Endothelial cell of umbilical vein (primary cell): ENCODE measurements at places on chromosomes 6 and 20. TPM values are rescaled to one million over a fixed set of nuclear protein-coding genes. Genes with fewer than 3 reads are reported as not detected.

DNA sequence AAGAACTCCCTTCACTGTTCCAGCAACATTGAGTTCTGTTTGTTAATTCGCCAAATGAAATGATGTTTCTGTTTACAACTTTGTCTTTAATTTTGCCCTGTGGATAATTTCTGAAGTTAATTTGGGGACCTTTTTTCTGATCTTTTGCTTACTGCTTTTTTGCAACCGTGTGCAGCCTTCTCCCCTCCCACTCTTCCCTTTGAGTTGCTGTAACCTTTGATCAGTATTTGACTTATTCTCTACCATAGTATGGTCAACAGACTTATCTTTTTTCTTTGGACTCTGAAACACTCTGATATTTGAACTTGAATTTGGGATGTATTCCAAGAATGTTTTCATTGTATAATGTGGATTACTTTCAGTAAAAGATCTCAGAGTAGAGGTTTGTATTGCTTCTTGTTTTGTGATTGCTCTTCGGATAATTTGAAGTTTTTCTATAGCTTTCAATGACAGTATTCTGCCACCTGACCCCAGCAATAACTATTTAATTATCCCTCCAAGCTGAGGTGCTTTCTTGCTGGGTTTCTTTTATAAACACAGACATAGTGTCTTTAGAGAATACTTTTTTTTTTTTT, 46.2 kb downstream of the LRRN4 start:
- DNase-seq, result peak; percentile 2

GRCh38 chr6:81696524-81696923, 56.0 kb downstream of the TENT5A start:
- DNase-seq, result peak; percentile 39

The SLC22A7 gene
- total RNA-seq, result not detected in 2 replicates

The MUC22 gene
- not detected in 2 replicates for total RNA-seq

The DUSP15 gene
- total RNA-seq, result 0.62 TPM in 1 of 2 replicates, not detected in the other

DNA sequence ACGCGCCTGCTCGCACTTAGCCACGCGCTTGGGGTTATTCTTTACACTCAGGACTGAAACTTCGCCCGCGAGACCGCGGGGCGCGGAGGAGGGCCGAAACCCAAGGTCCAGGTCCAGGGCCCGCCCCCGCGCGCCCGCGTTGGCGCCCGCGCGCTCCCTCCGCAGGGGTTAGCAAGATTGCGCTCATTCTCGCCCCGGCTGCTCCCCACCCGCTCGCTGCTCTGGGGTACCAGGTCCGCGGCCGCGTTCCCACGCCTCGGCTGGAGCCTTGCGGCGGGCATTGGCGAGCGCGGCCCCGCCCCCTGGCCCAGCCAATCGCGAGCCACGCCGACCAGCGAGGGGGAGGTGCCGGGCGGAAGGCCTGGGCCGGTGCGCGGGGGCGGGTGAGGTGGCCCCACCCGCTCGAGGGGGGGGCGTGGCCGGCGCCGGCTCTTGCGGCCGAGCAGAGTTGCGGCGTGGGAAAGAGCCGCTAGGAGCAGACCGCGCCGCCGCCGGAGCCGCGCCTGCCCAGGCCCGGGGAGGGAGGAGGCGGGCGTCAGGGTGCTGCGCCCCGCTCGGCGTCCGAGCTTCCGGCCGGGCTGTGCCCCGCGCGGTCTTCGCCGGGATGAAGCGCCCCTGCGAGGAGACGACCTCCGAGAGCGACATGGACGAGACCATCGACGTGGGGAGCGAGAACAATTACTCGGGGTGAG, at the start of gene HEY2:
HEY2 (plus strand) TSS at position 460 of the 692 bp plus-strand sequence; CDS start at position 605, 145 bp downstream.
- peak; percentile 83 for DNase-seq

The PRL gene
- not detected in 2 replicates for total RNA-seq

The VWA7 gene
- total RNA-seq, result 0.25 and 0.51 TPM in 2 replicates

DNA sequence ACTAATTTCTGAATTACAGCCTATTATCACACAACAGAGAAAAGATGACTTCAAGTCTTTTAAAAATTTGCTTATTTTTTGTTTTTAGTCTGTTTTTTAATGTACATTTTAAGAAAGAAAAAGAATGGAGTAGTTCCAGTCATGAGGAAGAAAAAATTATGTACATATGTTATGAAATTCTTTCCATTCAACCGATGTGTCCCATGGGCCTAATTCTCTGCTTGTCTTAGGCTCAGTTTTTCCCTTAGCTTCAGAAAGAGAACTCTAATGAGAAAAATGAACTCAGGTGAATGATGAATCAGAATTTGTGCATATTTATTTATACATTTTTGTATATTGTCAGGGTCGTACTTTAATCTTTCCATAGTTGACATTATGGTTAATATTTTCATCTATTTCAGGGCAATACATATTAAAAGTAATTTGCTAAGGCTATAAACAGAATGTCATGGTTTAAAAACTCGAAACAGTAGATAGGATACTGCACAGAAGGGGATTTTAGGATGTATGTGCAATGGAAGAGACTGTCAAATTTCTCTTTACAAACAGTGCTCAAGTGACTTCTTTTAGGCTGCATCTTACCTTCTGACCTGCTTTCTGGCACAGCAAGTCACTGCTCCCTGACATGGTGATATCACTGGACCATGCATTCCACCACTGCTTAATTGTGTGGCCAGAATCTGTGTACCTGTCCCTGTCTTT, 153.1 kb downstream of the EPHA7 start:
- no peak for DNase-seq

GRCh38 chr6:44487586-44487985, 100.1 kb downstream of the CDC5L start:
- no peak for DNase-seq

DNA sequence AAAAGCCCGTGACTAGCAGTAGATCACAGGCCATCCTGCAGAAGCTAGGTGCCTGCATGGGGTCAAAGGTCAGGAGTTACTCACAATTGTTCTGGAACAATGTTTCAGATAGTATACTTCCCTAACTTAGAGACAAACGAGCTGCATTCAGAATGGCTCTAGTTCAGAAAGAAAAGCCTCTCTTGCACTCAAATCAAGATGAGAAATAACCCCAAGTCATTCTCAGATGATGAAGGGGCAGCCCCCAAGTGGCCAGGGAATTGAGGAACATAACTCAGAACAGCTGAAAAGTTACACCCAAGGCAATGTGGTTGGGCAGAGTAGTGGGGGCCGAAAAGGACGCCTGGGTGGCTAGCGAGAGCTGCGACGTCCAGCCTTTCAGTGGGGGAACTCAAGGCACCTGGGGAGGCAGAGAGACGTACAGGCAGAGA, 27.8 kb downstream of the FYN start:
- DNase-seq, result peak; percentile 48

- no peak for DNase-seq
Observed at GRCh38 chr6:116280161-116280932, 617 bp upstream of the TSPYL1 start.

GRCh38 chr6:163760860-163761259, 346.3 kb downstream of the QKI start:
- DNase-seq, result no peak

The CGA gene
- total RNA-seq, result not detected in 2 replicates

- DNase-seq, result peak; percentile 65
Observed at GRCh38 chr6:13629459-13630116, 14.5 kb downstream of the NOL7 start.

The OTOR gene
- not detected in 2 replicates for total RNA-seq

DNA sequence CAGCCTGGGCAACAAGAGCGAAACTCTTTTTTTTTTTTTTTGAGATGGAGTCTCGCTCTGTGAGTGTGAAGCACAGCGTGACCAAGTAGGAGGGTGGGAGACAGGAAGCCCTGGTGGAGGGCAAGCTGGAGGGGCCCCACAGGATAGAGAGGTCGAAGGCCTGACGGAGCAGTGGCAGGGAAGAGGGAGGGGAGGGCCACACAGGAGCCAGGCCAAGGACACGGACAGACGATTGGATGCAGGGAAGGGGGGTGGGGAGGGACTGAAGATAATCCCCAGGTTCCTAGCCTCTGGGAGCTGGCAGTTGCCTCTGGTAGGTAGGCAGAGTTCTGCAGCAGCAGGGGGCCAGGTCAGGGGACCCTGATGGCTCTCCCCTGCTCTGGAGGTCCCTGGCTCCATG, 10.8 kb upstream of the GUCA1A start:
- no peak for DNase-seq

GRCh38 chr6:2716936-2717700, 33.6 kb downstream of the MYLK4 start:
- peak; percentile 21 for DNase-seq

GRCh38 chr6:162685586-162685985, 42.0 kb downstream of the PRKN start:
- no peak for DNase-seq

The CENPW gene
- 82.7 and 85.8 TPM in 2 replicates for total RNA-seq

- no peak for DNase-seq
Observed at GRCh38 chr6:109306733-109307132, 75.5 kb downstream of the CD164 start.

DNA sequence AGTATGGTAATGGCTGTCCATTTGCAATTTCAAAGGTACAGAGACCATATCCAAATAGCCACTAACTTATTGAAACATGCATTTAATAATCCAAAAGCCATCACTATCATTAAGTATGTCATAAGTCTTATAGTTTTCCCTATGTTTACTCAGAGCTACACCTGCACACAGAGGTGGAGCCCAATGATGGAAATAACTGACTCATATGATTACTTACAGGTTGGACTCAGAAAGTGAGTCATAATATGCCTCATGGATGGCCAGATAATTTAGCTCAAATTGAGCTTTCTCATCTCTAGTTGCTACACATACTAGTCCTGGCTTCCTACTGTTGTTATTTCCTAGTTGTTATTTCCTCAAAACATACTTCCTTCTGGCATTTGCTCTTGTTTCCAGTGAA, 104.4 kb upstream of the KHDRBS2 start:
- no peak for DNase-seq

The RNF5 gene
- 48.0 and 49.2 TPM in 2 replicates for total RNA-seq

- no peak for DNase-seq
Observed at GRCh38 chr6:106159531-106159940, 73.4 kb downstream of the PRDM1 start.

The BTNL2 gene
- not detected in 2 replicates for total RNA-seq

- DNase-seq, result no peak
Observed at GRCh38 chr6:98560418-98560817, 274.0 kb upstream of the POU3F2 start.

- DNase-seq, result peak; percentile 64
Observed at GRCh38 chr6:163415620-163416556, 1.4 kb downstream of the QKI start.

GRCh38 chr20:14989535-14990290, 652.3 kb upstream of the FLRT3 start:
- no peak for DNase-seq

GRCh38 chr6:134004714-134005113, 47.7 kb downstream of the SLC2A12 start:
- no peak for DNase-seq

GRCh38 chr6:133512410-133513016, 271.4 kb downstream of the EYA4 start:
- DNase-seq, result peak; percentile 60

The C20orf202 gene
- total RNA-seq, result not detected in 2 replicates

- no peak for DNase-seq
Observed at GRCh38 chr6:10269814-10270472, 144.9 kb downstream of the TFAP2A start.

The TTLL9 gene
- total RNA-seq, result not detected in 2 replicates
